ENCODE measurements at places on chromosomes 4 and X.

DNA sequence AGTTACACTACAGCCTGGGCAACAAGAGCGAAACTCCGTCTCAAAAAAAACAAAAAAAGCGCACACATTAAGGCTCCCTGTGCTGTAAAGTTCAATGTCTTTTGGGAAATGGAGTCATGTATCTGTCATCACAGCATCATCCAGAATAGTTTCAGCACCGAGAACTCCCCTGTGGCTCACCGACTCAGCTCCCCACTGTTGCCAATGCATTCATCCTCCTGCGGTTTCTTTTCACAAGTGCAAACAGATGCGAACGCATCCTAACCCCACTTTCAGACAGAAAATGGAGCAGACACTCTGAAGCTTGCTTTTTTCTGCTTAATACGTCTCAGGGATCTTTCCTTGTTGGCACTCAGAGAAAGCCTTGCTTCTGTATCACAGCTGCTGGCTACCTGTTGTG is 13.8 kb upstream of the SH3TC1 start:
- no peak for DNase-seq

- no peak for DNase-seq
Measured at GRCh38 chr4:118927974-118928373, 39.3 kb downstream of the SYNPO2 start.

- no peak for DNase-seq
Measured at GRCh38 chr4:69859140-69859685, 732 bp downstream of the SULT1E1 start.

GRCh38 chr4:170090352-170091052 is 746 bp upstream of the AADAT start:
- no peak for DNase-seq

DNA sequence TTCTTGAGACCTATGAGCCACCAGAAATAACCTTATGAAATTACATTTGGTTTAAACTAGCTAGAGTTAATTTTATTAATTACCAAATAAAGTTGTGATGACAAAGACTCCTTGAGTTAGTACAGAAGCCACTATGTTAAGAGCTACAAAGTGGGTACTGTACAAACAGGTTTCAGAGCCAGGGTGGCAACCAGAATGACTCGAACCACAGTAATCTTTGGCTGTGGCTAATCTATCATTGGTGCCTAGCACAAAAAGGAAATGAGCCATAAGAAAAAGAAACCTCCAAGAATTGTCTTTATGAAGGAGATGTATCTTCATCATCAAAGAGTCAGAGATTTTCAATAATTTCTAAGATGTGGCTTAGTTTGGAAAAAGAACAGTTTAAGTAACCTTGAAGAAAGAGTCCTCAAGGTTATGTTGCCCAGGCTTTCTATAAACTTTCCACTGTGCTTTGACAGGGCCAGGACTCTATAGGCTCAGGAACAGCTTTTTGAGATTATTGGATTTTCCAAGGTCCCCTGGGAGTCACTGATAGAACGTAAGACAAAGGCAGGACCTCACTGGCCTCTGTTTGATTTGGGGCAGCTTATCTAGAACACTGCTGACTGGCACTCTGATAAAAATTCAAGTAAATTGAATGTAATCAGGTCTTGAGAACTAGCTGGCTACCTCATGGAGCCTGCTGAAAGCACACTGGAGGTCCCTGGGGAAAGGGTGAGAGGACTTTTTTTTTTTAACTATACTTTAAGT is 777.7 kb downstream of the STIM2 start:
- DNase-seq: no peak

DNA sequence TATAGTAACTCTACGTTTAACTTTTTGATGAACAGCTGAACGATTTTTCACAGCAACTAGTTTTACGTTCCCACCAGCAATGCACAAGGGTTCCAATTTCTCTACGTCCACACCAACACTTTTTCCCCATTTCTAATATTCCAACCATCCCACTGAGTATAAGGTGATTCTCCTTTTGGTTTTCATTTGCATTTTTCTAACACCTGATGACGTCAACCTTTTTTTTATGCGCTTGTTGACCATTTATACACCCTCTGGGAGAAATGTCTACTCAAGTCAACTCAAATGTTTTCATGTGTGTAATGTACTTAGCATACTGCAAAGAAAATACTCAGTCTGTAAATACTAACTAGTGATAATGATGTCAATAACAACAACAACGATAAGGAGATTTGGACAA is 177.2 kb upstream of the TENM3 start:
- DNase-seq: no peak

DNA sequence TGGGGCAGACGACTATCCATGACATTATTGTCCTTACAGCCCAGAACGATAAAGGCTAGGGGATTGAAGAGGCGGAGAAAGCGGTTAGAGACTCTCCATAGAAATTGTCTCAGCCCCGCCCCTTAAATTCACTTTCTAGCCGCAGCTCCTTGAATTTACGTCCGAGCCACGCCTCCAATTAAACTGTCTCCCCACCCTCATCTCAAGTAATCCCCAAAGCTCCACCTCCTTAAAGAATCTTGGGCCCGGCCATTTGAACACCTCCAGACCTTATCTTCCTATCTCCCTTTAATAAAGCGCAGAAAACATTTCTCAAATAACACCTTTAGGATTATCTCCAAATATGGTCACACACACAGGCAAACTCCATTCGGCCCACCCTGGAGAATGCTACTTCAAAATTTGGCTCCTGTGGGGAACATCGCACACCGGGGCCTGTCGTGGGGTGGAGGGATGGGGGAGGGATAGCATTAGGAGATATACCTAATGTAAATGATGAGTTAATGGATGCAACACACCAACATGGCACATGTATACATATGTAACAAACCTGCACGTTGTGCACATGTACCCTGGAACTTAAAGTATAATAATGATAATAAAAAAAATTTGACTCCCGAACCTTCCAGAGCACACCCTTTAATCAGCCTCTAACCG is 7.2 kb upstream of the MAGIX start:
- DNase-seq: no peak

- DNase-seq: no peak
Measured at GRCh38 chr4:31701256-31701655, 981.1 kb downstream of the PCDH7 start.

DNA sequence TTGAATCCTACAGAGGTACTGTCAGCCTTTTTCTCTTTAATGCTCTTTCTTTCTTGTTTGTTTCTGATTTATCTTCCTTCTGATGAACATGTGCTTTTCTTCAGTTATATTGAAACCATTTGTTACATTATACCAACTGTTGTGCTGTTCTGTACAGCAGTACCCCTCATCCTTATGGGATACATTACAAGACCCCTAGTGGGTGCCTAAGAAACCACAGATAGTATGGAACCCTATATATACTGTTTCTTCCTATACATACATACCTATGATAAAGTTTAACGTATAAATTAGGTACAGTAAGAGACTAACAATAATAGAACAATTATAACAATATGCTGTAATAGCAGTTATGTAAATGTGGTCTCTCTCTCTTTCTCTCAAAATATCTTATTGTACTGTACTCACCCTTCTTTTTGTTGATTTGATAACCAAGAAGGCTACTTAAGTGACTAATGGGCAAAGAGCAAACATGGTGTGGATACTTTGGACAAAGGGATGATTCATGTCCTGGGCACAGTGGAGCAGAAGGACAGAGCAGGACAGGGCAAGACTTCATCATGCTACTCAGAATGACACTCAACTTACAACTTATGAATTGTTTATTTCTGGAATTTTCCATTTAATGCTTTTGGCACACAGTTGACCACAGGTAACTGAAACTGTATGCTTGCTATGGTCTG is 10.7 kb upstream of the YIPF7 start:
- peak; percentile 26 for DNase-seq

DNA sequence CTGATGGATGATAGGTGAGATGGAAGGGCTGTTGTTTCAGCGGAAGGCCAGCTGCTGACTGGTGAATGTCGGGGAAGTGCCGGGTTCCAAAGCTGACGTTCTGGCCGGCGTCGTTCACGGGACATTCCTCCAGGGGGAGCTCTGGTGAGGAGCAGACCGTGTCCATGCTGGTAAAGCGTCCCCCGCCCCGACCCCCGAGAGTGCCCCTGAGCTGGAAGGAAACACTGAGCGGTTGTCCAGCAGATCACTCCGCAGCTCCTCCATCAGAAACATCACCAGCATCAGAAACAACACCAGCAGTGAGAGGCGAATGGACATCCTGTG is 18.6 kb upstream of the ADRA2C start:
- no peak for DNase-seq

DNA sequence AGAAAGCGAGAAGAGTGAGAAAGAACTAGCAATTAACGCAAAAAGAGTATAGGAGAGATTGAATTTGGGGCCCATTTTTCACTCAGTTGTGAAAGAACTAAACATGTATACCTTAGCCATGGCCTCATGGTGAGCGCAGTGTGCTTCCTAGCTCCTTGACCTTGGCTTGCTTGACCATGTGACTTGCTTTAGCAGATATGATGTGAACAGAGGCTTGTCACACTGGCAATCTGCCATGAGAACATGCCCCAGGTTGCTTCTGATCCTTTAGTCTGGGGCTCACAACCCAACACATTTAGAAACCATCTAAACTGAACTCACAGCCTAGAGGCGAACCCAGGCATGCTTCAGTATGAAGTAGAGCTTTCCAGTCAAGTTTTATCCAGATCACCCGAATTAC is 260.1 kb upstream of the FTHL17 start:
- no peak for DNase-seq

DNA sequence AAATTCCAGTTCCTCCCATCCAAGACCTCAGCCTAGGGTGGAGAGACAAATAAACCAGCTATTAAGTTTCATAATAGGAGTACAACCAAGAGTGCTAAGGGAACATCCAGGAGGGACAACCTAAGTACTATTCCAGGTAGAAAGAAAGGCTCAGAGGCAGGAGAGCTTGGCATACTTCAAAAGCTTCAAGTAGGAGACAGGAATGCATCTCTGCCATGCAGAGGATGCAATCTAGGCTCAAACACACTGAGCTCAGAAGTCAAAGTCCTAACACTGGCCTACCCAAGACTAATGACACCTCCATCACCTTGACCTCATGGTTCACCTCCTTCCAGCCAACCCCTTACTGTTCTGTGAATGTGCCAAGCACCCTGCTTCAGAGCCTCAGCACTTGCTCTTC is 8.1 kb downstream of the WDFY3 start:
- no peak for DNase-seq
